Endothelial cell (in vitro differentiated cells): ENCODE measurements at places on chromosomes 7 and 10. TPM values are rescaled to one million over a fixed set of nuclear protein-coding genes. Genes with fewer than 3 reads are reported as not detected.

The ESYT2 gene
- 31.8 TPM for total RNA-seq

The EBLN1 gene
- not detected for total RNA-seq

The BTBD16 gene
- 0.23 TPM for total RNA-seq

The C10orf105 gene
- 0.15 TPM for total RNA-seq

The EIF5AL1 gene
- 0.59 TPM for total RNA-seq

DNA sequence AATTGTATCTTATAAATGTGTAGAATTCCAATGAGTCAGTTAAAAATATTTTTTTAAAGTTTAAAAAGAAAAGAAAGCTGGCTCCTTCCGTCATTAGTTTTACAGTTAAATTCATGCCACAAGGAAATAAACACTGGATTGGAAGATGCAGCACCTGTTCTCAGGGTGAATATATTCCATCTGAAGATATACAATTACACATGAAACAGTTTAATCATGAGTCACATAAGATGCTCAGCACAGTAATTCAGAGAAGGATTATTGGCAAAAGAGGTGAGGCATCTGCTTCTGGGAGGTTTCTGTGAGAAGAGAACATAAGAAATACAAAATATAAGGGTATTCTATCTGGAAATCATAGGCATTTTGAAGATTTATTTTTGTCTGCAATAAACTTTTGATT is 376.5 kb upstream of the SORCS1 start:
- DNase-seq = no peak
- no peaks in the 10 kb centered on the region for H3K36me3 ChIP-seq
- no peak overlapping the region for H3K4me3 ChIP-seq

- no peaks in the 10 kb centered on the region for H3K4me1 ChIP-seq
- H3K36me3 ChIP-seq = no peaks in the 10 kb centered on the region
- H3K4me3 ChIP-seq = no peak overlapping the region
- H3K27me3 ChIP-seq = no peaks in the 10 kb centered on the region
Measured at GRCh38 chr10:20908391-20908790, 11.3 kb upstream of the NEBL start.

DNA sequence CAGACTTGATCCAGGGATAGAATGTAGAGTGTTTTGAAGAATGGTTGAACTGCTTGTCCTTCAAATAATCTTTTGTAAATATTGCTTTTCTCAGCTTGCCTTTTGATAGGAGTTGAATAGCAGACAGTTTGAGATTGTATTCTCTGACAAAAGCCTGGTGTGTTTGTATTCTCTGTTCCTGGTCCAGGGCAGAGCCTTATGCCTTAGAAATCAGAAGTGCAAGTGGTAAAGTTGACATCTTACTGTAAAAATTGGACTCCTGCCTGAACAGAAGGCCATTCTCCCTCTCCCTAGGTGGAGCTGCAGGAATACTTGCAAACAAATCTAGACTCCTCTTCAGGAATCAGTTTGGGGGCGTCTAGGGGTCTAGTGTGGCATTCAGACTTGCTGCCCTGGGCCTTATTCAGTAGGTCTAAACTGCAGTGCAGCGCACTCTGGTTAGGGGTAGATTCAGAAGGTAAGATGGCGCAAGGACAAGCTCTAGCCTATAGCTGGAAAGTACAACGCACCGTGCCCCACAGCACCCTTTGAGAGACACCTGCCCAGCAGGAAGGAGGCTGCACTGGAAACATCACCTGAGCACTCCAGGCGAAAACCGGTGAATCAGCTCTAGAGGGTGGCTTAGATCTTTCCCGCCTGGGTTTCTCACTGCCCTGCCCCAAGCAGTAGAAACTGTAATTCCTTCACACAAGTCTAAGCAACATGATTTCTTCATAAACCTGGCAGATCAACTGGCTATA is 608.5 kb upstream of the GALNT17 start:
- DNase-seq = no peak
- H3K4me1 ChIP-seq = peaks cover 11% of the 10 kb centered on the region

DNA sequence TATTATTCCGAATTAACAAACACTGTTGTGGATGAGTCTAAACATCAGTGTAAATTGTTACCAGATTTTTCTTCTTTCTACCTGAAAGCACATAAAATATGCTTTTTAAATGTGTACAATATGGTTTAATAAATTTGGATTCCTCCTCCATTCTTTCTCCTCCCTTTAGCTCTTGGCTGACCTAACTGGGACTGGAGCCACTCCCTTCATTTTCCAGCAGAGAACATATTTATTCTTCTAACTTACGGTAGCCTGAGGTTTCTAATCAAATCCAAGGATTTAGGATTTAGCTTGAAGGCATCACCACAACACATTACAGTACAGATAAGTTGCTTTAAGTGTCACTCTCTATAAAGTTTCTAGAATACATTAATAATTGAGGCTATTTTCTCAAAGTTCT is 88.2 kb upstream of the SEMA3C start:
- H3K4me1 ChIP-seq = no peaks in the 10 kb centered on the region
- peaks cover 1% of the 10 kb centered on the region for H3K27me3 ChIP-seq
- no peak for DNase-seq
- H3K36me3 ChIP-seq = no peaks in the 10 kb centered on the region
- no peak overlapping the region for H3K4me3 ChIP-seq

GRCh38 chr7:17166824-17167379 is 131.6 kb upstream of the AHR start:
- H3K36me3 ChIP-seq = no peaks in the 10 kb centered on the region
- H3K4me1 ChIP-seq = no peaks in the 10 kb centered on the region
- no peak for DNase-seq
- no peaks in the 10 kb centered on the region for H3K27me3 ChIP-seq
- H3K27ac ChIP-seq = no peak overlapping the region

GRCh38 chr10:64733980-64734379 is 1212.8 kb downstream of the REEP3 start:
- peak; percentile 25 for DNase-seq
- H3K27ac ChIP-seq = no peak overlapping the region
- H3K4me3 ChIP-seq = no peak overlapping the region
- peaks cover 3% of the 10 kb centered on the region for H3K27me3 ChIP-seq
